ENCODE measurements at places on chromosomes 1 and 21.

DNA sequence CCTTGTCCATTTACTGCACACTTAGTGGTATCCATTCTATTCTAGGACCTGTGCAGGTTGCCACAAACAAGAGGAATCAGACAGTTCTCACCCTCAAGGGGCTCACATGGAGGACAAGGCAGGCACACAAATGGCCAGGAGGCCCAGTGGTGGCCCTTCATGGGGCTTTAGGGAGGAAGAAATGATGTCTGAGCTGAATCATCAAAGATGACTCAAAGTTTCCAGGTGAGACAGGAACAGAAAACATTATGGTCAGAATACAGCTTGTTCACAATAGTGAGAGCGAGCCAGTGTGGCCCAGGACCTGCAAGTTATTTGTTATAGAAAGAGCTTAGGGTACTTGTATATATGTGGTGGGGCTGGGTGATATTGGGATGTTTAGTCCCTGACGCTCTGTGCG, 26.4 kb downstream of the SHISAL2A start:
- no peak for DNase-seq

GRCh38 chr1:66360285-66360724, 173.6 kb upstream of the SGIP1 start:
- DNase-seq: no peak

DNA sequence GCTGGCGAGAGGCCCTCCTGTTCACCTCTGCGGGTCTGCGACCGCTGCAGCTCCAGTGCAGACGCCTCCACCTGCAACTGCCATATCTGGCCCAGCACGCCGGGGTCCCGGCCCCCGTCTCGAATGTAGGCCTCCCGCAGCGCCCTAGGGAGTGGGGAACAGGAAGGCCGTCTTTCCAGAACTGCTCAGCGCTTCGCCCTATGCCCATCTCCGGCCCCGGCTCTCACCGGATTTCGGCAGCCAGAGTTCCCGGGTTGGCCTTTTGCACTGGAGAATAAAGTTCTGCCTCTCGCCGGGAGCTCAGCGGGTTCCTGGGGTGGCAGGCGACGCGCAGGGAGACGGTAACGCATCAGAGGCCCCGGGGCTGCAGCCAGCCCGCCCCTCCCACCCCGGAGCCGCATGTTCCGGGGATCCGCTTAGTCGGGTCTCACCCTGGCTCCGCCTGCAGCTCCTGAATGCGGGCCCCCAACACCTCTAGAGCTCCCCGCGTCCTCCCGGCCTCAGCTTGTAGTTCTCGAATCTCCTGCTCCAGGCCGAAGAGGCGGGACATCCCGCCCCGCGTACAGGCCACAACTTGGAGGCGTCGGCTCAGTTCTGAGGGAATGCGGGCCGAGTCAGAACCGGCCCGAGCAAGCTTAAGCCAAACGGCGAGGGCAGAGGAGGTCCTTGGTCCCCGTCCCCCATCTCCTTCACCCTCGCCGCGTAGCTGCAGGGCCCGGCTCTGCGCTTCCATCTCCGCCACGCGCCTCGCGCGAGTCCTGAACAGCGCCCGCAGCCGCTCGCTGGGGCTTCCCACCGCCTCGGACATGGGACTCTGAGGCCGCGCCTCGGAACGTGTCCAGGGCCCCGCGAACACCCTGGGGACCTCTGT, 1.1 kb downstream of the CCDC17 start:
- no peak for DNase-seq

DNA sequence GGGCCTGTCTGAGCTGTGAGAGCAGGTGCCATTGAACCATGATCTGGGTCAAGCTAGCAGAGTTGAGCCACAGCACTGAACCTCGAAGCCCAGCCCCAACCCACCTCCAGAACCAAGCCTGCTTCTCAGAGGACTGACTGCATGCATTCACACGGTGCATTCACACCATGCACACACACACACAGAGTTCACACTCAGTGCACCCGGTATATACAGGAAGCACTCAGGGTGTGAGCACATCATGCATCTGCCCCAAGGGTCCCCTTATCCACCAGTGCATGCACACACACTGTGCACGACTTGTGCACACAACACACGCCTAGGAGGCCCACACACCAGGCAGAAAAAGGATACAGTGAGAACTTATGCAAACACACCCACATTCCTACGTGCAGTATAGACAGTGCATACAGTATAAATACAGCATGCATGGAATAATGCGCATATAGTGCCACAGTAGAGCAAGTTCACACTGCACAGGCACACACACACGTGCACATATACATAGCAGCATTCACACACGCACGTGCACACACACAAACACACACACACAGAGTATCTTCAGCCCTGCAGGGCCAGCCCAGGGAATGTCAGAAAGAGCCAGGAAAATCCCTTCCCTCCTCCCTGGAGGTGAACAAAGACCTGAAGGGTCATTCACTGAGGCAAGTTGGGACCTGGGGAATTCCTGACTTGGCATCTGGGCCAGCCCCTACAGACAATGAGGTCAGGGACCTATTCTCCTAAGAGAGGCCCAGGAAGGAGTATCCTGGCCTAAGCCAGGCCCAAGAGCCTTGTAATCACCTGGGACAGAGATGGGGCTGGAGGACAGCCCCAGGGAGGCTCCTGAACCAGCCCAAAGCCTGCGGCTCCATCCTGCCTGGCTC, 42.1 kb downstream of the CAMK2N1 start:
- DNase-seq: no peak

DNA sequence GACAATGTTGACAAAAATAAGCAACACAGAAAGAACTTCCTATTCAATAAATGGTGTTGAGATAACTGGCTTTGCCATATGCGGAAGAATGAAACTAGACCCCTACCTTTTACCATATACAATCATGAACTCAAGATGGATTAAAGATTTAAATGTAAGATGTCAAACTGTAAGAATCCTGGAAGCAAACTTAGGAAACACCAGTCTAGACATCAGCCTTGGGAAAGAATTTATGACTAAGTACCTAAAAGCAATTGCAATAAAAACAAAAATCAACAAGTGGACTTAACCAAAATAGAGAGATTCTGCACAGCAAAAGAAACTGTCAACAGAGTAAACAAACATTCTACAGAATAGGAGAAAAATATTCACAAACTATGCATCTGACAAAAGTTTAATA, 16.1 kb upstream of the CLDN8 start:
- no peak for DNase-seq

DNA sequence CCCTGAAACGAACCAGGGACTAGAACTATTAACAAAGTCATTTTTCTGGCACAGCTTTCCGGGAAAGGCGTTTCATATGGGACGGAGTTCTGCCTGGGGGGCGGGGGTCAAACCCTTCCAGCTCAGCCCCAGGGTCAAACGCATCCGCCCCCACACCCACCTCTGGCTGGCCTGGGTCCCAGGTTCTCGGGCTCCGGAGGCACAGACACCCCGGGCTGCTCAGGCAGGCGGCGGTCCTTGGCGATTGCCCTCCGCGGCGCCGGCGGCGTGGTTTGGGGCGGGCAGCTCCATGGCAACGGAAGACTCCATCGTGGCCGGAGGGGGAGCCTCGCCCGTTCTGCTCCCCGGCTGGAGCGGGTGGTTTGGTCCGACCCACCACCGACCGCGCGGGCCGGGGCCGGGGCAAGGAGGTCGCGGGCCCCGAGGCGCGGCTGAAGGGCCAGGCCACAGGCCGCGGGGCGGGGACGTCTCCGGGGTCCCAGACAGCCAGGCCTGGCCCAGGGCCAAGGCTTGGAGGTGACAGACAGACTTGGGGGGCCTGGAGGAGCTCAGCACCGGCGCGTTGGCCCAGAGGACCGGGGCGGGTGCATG, at the start of gene CFAP74:
TSS of gene CFAP74 (minus strand) at position 246 of the 591 bp plus-strand sequence. CDS start 12,830 bp downstream, outside the sequence.
- DNase-seq: no peak

- DNase-seq: no peak
Observed at GRCh38 chr21:29673096-29673610, 266.6 kb downstream of the GRIK1 start.
